HCEC 1CT (cell line): ENCODE measurements at places on chromosomes 11 and 22.
A peak's percentile ranks its signal among the peaks of the same experiment; 100 is the strongest.

DNA sequence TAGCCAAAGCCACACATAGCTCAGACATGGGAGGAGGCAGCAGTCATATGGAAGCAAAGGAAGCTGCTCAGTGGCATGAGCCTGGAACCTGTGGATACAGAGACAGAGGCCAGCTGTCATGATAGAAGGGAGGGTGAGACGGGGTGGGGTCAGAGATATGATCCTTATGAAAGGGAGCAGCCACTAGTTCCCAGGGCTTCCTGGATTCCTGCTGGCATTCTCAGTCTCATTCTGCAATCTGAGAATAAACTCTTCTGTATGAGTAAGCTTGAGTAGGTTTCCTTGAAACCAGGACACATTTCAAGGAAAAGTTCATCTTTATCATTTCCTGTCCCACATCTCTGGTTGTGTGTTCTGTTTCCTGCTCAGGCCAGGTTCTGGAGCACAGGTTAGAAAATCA is 220.2 kb upstream of the SNX19 start:
- peak; percentile 91 for DNase-seq

- DNase-seq: no peak
Observed at GRCh38 chr11:126627421-126627820, 271.9 kb downstream of the ST3GAL4 start.

DNA sequence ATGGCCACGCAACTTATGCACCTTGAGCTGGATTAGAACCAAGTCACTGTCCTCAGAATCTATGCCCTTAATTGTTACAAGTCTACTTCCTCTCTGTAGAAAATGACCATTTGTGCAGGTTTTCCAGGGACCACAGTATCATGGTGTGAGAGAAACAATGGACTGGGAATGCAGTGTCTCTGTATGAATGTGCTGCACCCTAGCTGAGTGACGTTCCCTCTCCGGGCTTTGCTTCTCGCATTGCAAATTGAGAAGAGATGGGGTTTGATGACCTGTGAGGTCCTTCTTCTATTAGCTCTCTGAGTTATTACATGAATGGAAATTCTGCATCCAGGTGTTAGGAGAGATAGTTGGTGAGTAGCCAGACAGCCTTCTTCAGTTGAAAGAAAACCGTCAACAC is 1052.3 kb downstream of the NTM start:
- no peak for DNase-seq

DNA sequence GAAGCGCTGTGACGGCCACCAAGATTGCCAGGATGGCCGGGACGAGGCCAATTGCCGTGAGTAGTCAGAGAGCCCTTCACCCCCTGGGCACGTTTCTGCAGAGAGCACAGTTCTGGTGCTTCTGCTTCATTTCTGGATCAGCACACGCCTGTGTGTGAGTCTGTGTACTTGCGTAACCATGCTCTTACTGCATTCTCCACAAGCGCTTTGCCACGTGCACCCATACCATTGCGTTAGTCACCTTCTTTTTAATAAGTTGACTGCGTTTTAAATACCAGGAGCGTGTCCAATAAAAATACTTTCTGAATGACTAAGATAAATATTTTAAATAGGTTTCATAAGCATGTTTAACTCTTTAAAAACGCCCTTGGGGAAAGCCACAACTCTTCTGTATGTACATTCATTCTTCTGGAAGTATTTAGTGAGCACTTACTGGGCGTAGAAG is 143.0 kb upstream of the SORL1-AS1 start:
- peak; percentile 99 for DNase-seq

DNA sequence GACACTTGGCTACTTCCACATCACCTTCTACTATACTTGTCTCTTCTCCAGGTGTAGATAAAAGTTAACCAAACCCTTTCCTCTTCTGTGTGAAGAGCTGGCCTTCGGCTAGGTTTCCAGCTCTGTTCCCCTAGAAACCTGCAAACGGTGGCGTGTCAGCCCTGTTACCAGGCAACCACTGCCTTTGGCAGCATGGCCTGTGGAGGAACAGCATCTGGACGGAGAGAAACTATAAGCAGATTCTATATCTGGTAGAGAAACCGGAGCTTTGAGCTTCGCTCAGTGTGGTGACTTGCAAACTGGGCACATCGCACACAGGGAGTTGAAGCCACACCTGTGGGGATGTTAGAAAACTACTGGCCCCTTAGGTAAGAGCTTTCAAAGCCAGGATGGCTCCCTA is 35.9 kb downstream of the ARAP1 start:
- DNase-seq: no peak

DNA sequence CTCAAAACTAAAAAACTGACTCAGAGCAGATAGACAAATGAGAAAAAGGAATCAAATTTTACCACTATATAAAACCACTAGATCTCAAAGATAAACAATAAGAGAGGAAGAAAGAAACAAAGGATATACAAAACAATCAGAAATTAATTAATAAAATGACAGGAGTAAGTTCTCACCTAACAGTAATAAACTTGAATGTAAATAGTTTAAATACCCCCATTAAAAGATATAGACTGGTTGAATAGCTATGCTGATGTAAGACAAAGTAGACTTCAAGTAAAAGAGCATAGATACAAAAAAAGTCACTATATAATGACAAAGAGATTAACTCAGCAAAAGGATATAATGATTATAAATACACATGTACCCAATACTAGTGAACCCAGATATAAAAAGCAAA is 72.3 kb upstream of the GNAZ start:
- DNase-seq: no peak

DNA sequence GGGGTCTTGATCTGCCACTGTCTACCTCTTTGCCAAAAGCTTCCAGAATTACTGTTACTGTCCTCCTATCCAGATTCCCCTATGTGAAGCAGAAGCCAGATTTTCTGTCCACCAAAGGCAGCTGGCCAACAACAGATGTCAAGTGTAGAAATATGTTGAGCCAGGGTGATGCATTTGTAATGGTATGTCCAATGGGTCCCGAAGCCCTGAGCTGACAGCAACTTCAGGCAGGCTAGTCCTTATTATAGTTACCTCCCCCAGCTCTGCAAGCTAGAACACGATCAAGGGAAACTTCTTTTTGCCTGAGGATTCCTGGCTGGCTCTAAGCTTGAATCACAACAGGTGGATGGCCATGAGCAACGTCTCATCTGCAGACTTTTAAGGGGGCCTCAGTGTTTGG is 10.2 kb downstream of the PAMR1 start:
- peak; percentile 82 for DNase-seq
